ENCODE measurements at places on chromosomes 7 and 10.

DNA sequence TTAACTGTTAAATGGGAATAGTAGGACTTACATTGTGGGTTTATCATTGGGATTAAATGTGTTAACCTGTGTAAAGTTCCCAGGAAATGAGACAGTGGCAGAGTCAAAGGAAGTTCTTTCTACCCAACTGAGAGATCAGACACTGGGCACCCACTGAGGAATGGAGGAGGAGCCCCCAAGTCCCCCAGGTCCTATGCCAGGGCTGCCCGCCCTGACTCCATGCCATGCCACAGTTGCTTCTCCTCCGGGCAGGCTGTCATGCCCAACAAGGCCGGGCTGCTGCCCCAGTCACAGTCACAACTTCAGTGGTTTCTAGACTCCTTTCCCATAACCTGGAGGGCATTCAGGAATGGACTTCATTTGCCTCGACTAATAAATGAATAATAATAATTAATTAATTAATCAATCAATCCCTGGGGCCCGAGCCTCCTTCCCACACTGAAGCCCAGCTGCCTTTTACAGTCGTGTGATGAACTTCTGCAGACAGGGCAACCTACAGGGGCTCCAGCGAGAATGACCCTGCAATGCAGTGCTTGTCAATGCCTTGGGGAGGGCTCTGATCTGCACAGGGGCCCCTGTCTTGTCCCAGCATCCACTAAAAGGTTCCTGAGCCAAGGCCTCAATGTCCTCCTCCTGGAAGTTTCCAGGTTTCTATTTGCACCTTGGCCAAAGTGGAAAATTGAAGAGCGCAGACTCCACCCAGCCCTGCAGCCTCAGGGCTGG is 32.4 kb downstream of the DRGX start:
- DNase-seq, result no peak

- DNase-seq, result no peak
Measured at GRCh38 chr10:62817121-62817765, 1.1 kb upstream of the EGR2 start.

DNA sequence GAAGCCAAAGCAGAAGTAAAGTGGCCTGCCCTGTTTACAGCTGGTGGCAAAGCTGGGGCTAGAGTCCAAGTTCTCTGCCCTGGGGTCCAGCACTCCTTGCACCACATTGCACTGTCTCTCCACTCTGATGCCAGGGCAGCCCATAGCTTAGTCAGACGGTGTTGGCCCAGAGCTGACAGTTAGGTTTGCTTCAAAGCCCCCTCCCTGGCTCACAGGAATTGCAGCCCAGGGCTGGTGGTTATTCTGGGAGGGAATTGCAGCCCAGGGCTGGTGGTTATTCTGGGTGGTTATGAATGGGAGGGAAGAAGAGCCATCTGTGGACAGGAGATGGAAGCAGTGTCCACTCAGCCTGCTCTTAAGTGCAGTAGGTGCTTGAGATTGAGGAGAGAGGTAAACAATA is 88.9 kb downstream of the SCRN1 start:
- DNase-seq, result no peak

GRCh38 chr10:27188259-27188658 is 33.1 kb downstream of the MASTL start:
- no peak for DNase-seq

GRCh38 chr10:99279626-99280111 is 44.0 kb upstream of the HPSE2 start:
- no peak for DNase-seq

DNA sequence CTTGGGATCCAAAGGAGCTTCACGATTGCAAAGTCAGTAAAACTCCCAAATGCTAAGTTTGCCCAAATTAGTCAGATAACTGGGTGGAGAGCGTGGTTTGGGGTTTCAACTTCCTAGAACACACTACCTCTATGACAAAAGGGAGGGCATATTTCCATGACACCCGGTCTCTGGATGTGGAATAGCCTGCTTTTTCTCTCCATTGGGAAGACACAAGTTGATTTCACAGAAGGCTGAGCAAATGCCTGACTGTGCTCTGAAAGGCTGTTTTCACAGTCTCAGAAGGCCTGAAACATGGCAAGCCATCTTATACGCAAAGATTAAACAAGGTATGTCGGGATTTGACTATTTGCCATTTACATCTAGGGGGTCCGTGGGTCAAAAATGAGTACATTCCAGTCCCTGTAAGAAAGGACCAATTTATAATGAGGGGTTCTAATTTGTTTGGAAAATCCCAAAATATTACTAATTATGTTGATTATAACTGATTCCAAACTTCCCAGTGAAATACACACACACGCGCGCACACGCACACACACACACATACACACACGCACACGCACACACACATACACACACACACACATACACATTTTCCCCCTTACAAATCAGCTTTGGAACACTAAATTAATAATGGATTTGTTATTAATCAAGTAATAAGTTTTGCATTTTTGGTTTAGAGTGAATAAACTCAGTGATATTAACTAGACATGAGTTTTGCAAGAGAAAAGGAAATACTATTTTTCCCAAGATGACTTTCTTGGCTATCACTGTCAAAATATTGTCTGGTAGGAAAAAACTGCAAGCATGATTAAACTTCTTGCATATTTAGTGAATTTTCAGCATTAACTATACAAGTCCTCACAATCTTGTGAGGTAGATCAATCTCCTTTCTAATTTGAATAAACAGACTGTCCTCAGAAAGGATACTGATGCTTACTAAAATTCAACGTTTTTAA is 105.0 kb downstream of the PRTFDC1 start:
- DNase-seq, result no peak

GRCh38 chr10:71230656-71231025 is 18.3 kb downstream of the UNC5B start:
- DNase-seq, result no peak

DNA sequence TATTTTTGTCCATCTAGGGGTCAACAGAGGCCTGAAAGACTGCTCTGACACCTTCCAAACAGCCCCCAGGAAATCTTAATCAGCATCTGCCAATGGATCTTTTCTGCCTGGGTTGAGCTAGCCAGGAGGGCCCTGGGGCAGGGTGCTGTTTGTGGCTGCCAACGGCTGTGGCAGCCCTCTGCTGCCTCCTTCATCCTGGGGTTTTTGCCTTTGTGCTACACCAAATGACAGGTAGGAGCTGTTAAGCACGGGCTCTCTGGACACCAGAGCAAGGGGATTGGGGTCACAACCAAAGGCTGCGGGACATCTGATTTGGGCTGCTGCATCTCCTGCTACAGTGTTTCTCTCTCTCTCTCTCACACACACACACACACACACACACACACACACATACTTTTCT is 2.0 kb upstream of the KIAA1217 start:
- no peak for DNase-seq

GRCh38 chr10:113436851-113437250 is 116.0 kb upstream of the HABP2 start:
- no peak for DNase-seq

DNA sequence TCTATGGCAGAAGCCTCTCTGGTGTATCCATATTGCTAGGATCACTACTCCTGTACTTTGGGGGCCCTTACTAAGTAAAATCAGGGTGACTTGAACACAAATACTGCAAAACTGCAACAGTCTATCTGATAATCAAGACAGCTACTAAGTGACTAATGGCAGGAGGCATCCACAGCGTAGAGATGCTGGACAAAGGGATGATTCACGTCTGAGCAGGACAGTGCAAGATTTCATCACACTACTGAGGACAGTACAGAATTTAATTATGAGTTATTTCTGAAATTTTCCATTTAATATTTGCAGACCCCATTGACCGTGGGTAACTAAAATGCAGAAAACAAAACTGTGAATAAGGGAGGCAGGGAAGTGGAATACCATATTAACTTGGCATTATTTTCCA is 10.4 kb downstream of the CUL2 start:
- no peak for DNase-seq

DNA sequence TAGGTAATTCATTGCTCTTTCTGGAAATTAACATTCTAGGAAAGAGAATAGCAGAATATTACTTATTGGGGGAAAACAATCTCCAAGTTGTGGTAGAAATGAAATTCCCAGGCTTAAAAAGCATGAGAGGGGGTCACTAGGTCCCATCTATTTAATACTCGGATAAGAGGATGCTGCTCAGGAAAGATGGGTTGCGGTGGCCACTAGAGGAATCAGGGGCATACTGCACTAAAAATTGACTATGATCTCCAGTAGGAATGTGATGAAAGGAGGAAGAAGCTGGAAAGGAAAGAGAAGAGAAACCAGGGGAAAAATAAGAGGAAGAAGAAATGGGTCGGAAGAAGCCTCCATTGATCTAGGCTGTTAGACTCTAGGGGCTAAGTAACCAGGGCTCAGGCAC is 192.8 kb downstream of the GPAM start:
- DNase-seq, result no peak

DNA sequence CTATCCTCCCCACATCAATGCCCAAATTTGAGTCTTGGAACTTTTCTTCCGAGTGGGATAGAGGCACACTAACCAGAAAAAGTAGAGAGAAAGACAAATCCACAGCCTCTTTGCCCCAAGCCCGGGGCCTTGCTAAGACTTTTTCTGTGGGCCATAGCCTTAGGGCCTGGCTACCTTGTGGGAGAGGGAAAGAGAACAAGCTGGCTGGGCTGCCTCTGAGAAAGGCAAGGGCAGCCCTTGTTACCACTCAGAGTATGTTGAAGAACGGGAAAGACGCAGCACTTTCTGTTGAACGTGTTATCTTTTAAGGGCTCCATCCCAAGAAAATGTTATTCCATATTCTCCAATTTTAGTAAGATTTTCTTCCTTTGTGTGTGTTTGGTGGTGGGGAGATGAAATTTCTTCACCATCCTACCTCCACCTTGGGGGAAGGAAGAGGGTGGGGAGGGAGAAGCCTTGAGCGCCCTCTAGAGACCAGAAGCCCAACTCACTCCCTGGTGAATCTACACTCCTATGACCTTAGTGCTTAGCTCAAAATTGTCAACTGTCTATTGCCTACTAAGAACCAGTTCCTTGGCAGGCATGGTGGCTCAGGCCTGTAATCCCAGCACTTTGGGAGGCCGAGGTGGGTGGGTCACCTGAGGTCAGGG is 3.9 kb upstream of the NRF1 start:
- no peak for DNase-seq

- DNase-seq, result no peak
Measured at GRCh38 chr10:73967022-73967429, 30.9 kb upstream of the VCL start.

- no peak for DNase-seq
Measured at GRCh38 chr10:6520138-6520537, 59.9 kb downstream of the PRKCQ start.

DNA sequence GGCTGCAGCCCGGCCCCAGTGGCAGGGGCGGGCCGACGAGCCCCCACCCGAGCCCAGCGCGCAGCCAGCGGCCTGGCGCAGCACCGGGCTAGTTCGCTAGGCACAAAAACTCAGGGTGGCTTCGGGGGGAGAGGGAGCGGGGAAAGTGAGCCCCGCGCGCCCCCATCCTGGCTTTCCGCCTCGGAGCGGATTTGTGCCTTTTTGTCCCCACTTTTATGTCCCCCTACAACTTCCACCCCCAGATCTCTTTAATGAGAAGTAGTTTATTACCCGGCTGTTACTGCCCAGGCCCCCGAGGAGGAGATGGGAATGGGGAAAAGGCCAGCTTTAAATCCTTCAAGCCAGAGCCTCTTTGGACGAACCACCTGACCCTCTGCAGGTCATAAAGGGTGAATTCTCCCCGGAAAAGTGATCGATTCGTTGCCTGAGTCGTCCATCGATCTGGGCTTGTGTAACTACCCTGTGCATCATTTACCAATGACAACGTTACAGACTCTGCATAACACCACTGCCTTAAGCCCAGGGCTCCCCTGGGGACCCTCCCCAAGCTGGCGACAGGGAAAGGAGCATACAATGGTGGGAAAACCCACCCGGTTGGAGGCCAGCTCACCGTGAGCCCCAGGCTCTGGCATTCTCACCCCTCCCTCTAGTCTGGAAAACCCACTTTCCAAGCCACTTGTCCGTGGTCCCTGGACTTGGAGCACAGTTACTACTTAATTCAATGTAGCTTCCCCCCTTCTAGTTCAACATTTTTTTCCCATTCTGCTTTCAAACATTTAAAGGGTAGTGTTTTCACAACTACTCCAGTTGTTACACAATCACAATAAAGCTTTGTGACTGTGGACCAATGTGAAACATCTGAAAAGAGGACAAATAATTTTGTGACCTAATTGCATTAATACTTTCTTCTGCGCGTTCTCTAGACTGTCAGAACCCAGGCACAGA is 748 bp upstream of the SH3PXD2A start:
- DNase-seq, result no peak

DNA sequence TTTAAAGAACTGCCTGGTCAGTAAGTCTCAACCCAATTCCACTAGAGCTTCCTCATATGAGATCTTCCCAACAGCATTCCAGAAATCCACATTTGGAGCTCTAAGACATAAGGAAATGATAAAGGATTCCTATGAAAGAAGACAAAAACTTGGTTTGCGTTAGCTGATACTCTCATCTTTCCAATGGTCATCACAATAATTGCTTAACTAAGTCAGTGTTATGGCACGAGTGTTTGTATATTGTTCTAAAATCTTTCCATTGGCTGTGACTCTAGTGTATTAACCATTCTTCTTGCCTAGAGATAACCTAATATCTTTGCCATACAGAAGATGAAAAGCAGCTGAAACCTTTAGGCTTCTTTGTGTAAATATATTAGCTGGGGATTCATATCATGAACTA is 289.0 kb downstream of the SNX13 start:
- DNase-seq, result no peak

DNA sequence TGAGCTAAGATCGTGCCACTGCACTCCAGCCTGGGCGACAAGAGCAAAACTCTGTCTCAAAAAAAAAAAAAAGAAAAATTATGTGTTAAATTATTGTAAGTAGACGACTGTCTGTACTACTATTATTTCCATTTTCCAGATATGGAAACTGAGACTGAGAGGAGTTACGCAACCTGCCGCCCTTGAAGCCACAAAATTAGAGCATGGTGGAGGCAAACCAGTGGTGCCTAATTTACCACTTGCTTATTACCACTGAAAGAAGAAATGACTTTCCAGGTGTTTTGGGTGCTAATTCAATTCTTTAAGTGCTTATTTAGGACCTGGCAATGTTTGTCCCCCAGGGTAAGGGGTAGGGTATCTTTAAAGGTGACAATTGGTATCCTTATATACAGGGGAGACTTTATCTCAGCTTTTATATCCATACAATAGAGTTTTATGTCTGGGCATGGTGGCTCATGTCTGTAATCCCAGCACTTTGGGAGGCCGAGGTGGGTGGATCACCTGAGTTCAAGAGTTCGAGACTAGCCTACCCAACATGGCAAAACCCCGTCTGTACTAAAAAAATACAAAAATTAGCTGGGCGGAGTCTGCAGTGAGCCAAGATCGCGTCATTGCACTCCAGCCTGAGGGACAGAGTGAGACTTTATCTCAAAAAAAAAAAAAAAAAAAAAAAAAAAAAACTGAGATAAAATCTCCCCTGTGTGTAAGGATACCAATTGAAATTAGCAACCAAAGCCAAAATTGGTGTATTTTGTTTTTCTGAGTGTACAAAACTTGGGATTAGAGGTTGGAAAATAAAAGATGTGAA is 16.6 kb upstream of the CAMK1D start:
- DNase-seq, result no peak

DNA sequence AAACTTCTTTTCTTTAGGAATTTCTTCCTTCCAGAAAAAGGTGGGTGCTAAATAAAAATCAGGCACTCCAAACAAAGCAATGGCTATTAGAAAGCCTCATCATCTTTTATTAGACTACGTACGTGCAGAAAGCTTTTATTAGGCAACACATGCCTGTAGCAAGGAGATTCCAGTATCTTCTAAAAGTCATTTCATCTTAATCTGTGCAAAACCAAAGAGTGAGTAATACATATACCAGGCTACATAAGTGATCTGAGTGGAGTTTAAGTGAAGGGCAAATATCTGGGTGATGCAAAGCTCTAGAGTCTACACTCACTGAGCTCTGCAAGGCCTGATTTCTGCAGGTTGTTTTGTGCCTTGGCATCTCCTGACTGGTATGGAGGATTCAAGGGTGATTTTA is 231.7 kb downstream of the ELMO1 start:
- no peak for DNase-seq

Data from SK-N-MC (cell line).